ENCODE measurements at places on chromosomes 11 and 22.

GRCh38 chr11:103779054-103779453 lies 257.4 kb upstream of the DDI1 start:
- no peak for DNase-seq

DNA sequence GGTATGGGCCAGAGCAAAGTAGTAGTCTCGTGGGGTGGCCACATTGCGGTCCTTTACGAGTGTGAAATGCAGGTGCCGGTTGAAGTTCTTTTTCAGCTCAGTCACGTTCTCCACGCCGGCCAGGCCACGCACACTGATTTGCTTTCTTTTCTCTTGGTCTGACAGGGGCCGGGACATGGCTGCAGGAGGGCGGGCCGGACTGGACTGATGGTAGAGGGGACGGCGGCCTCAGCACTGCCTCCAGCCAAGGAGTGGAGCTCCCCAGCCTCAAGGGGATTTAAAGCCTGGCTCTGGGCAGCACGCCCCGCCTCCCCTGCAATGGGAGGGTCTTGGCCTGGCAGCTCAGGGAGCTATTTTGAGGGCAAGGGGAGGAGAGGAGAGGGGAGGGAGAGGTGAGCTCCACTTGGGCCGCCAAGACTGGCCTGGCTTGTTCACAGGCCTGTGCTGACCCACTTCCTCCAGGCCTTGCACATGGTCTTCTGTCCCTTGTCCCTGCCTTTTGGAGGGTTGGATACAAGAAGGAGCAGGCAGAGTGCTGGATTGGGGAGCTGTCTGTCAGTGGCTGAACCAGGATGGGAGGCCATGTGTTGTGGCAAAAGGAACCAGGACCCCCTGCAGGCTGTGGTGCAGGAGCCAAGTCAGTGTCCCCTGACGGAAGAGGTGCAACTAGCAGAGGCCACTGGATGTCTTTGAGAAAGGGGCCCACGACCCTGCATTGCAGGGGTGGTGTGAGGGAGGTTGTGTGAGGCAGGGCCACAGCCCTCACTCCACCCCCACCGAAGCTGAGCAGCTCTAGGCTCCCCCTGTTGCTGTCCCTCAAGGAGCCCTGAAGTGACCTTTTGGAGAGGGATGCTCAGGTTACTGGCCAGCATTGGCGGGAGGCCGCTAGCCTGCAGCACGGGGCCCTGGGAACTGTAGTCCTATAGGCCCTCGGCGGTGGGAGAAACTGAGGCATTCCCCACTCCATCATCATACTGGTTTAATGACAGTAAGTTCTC lies at the start of gene PYGM:
PYGM (minus strand) TSS at position 253 of the 998 bp plus-strand sequence; CDS start at position 177, 76 bp downstream.
- DNase-seq: no peak

GRCh38 chr11:10862446-10862845 lies 4.6 kb upstream of the ZBED5 start:
- DNase-seq: no peak

DNA sequence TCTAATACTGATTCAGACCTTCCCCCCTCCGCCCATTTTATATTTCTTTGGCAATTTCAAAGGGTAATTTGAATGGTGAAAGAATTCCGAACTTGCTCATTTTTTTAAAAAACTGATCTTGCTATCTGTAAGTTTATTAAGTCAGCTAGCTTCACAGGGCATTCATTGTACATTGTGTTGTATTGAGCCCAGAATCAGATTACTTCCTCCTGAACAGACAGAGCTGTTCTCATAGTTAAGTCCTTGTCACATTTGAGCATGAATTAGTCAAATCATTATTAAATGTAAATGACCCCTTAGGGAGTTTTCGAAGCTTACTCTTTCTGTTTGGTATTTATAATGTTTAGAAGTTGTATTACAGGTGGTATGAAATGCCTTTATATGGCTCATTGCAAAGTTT lies 34.4 kb downstream of the CYP2R1 start:
- DNase-seq: no peak
